Activated CD8-positive, alpha-beta memory T cell treated with anti-CD3 and anti-CD28 coated beads for 4 hours (primary cell): ENCODE measurements at places on chromosomes 16 and 17.

- DNase-seq, result no peak
Observed at GRCh38 chr17:57408071-57408811, 151.9 kb downstream of the MSI2 start.

DNA sequence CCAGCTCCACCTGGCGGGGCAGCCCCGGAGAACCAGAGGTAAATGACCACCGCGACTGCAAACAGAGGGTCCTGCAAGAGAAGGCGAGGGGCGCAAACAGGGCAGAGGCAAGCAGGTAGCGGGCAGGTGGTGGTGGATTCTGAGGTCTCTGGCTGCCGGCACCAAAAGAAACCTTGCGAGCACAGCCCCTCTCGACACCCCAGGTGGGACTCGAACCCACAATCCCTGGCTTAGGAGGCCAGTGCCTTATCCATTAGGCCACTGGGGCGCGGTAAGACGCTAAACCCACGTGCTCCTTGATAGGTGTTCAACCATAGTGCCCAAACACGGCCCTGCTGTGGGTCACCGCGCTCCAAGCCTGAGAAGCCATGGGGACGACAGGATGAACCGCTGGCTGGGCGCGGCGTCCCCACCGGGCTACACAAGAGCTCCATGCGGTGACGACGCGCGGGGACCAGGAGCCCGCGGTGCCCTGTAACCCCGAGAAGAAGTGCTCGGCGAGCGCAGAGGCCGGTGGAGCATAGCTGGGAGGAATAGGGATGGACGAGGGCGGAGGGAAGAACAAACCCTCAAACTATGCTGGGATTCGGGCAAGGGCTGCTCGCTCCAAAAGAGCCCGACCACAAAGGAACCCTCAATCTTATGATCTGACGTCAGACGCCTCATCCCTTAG is 12.4 kb downstream of the ATP5PD start:
- peak; percentile 67 for DNase-seq

- no peak for DNase-seq
Observed at GRCh38 chr17:12665263-12666210, at the start of gene MYOCD. Gene MYOCD (plus strand): TSS chr17:12665890. CDS start chr17:12666189, 299 bp downstream.

DNA sequence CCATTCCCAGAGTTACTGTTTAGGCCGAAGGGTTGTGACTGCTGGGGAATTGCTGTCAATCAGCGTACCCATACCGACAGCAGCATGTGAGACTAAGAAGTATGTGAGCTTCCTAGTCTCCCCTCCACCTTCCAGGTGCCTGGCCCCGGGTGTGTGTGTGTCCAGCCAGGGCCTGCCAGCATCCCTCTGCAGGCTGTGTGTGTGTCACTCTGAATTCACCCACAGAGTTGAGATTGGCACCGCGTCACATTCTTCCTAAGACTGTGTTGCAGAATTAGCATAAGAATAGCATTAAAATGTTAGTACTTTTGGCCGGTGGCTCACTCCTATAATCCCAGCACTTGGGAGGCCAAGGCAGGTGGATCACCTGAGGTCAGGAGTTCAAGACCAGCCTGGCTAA is 31.8 kb downstream of the PRMT7 start:
- DNase-seq, result no peak

DNA sequence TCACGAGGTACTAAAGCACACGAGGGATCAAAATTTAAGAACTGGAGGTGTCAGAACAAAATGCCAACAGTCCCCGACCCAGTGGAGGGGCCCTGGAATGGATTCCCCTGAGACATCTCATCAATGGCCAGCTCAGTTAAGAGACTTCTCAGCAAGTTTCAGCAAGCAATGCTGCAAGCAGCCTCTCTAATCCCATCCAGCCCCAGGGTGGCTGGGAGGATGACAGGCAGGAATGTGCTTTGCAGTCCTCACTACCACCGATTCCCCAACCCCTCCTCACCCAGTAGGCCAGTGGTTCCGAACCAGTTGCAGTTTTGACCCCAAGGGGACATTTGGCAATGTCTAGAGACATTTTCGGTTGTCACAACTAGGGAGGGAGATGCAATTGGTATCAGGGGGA is 8.7 kb downstream of the GPRC5B start:
- no peak for DNase-seq

GRCh38 chr16:54110016-54110981 is 176.3 kb downstream of the IRX3 start:
- DNase-seq, result no peak

- DNase-seq, result no peak
Observed at GRCh38 chr16:66706506-66706880, 9.9 kb upstream of the CMTM4 start.

DNA sequence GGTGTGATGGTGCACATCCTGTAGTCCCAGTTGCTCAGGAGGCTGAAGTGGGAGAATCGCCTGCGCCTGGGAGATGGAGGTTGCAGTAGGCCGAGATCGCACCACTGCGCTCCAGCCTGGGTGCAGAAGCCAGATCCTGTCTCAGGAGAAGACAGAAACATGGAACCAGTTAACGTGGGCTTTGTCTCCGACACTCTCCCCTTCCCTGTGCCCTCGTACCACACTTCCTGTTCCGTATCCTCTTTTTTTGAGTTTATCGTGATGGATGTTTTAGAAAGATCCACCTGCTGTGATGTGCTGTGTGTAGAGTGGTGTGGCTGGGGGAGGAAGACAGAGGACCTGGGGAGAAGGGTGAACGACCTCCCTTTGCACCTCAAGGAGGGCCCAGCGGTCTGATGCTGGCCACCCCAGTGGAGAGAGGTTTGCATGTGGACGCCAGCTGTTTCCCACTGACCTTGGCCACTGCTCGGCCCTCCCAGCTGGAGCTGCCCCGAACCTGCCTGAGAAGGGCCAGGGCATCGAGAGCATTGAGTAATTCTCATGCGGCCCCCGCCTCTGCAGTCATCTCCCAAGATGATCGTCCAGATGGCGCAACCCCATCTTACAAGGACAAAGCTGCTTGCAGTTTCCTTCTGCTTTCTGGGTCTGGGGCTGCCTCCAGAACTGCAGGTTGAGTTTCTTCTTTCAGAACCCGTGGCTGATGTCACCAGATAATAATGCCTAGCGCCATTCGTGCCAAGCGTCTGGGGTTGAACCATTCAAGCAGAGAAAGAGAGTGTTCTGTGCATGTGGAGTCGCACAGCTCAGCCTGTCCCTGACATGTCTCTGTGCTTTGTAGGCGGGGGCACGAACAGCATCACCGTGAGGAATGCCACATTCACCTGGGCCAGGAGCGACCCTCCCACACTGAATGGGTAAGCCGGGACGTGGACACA is 126.3 kb downstream of the ABCC1 start:
- DNase-seq, result no peak

- no peak for DNase-seq
Observed at GRCh38 chr17:46986366-46986765, 7.3 kb upstream of the RPRML start.

GRCh38 chr16:57938936-57939871 is 31.7 kb downstream of the CNGB1 start:
- no peak for DNase-seq

GRCh38 chr17:927611-928461 is 51.7 kb downstream of the NXN start:
- no peak for DNase-seq

DNA sequence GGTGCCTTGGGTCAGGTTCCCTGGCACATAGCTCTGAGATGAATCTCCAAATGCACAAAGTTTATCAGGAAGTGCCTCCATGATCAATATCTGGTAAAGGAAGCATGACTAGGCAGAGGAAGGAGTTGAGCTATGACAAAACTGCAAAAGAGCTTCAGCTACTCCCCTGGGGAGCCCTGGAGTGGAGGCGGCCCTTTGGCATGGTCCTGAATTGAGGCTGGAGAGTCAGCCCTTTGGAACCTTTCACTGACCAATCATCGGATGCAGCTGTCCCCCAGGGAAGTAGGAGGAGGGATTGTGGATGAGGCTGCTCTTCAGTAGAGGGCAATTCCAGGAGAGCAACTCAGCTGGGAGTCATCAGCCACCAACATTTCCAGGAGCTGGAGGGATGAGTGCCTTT is 46.1 kb upstream of the NLRP1 start:
- DNase-seq, result no peak

GRCh38 chr16:22775220-22775922 is 38.6 kb upstream of the HS3ST2 start:
- DNase-seq, result no peak

DNA sequence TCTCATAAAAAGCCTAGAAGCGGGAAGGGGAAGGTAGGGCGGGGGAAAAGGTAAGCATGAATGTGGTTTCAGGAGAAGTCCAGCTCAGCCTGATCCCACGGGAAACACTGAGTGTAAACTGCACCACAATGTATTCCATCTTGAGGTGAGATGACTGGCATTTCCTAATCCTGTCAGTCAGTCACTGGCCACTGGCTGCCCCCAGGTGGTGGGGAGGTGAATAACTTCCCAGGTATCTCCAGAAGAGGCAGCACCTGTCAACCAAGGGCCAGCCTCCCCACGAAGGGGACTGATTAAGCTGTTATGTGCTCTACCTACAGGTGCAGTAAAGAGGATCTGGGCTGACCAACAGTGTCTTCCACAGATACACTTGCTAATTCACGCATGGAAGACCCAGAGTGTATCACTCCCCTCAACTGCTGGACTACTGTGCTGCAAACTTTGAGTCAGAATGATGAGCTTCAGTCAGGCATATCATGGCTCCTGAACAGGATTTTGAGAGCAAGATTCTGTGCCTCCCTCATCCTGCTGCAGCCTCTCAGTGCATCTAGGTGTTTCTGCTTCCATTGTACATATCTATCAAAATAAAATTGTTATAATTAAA is 108.5 kb upstream of the CCL2 start:
- no peak for DNase-seq

DNA sequence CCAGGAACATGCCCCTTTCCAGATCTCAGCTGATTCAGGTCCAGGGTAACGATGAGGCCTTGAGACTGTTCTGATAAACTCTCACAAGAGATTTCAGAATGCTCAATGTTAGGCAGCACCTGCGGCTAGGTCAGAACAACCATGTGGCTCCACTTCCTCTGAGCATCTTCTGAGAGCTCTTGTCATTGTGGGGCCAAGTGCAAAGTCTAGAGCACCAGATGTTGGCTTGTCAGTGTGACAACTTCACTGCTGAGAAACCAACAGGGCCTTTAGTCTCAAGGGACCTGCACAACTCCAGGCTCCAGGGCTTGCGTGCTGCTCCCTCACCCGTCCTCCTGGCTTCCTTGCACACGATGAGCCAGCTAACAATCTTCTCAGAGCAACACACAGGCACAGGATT is 29.0 kb downstream of the FCSK start:
- no peak for DNase-seq

GRCh38 chr16:14098081-14098480 is 27.0 kb downstream of the MRTFB start:
- no peak for DNase-seq

- no peak for DNase-seq
Observed at GRCh38 chr16:77974883-77975282, 47.5 kb upstream of the CLEC3A start.

DNA sequence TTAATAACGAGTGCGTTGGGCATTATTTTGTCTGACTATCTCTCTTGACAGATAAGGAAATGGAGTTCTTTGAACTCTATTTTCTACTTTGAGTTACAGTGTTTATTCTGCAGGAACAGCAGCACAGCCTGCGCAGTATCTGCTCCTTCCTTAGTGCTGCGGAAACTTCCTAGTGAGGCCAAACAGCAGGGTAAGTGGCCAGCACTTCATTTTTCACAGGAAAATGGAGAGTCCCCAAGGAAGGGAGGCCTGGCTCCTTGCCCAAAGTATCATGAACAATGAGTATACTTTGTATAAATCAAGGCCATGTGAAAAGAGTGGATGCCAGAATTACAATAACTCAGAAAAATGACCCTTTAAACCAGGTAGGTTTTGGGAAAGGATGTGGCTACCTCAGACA is 140.6 kb downstream of the VPS53 start:
- no peak for DNase-seq

DNA sequence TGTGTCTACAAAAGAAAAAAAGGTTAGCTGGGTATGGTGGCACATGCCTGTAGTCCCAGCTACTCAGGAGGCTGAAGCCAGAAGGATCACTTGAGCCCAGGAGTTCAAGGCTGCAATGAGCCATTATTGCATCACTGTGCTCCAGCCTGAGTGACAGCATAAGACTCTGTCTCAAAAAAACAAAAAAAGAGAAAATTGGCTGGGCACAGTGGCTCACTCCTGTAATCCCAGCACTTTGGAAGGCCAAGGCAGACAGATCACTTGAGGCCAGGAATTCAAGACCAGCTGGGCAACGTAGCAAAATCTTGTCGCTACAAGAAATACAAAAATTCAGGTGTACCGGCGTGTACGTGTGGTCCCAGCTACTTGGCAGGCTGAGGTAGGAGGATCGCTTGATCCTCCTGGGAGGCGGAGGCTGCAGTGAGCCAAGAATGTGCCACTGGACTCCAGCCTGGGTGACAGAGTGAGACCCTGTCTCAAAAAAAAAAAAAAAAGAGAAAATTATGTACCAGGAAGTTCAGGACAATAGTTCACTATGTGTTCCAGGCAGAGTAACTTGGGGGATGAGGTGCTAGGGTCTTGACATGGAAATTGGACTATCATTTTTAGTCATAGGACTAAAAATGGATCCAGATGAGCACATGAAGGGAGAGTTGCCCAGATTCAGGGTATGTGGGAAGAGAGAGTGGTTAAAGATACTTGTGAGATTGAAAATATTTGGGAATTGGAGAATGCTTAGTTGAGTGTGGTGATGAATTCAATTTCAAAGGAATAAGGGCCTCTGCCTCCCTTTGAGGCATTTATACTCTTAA is 11.0 kb downstream of the ALDH3A2 start:
- no peak for DNase-seq

- DNase-seq, result no peak
Observed at GRCh38 chr17:34609210-34609609, 29.8 kb downstream of the TMEM132E start.

- DNase-seq, result no peak
Observed at GRCh38 chr16:89815639-89816348, 653 bp downstream of the FANCA start.
